ENCODE measurements at places on chromosomes 2 and 18. TPM values are rescaled to one million over a fixed set of nuclear protein-coding genes. Genes with fewer than 3 reads are reported as not detected.

- no peak for DNase-seq
These were observed 50.4 kb downstream of the PAX8 start for GRCh38 chr2:113228351-113228750.

The FZD7 gene
- 35.8 TPM for polyA plus RNA-seq

The GEN1 gene
- polyA plus RNA-seq = 33.1 TPM

The CCL20 gene
- 0.52 TPM for polyA plus RNA-seq

The ERMN gene
- 0.33 TPM for polyA plus RNA-seq

- no peak for DNase-seq
These were observed 596.6 kb downstream of the RNF144A start for GRCh38 chr2:7513834-7514233.

DNA sequence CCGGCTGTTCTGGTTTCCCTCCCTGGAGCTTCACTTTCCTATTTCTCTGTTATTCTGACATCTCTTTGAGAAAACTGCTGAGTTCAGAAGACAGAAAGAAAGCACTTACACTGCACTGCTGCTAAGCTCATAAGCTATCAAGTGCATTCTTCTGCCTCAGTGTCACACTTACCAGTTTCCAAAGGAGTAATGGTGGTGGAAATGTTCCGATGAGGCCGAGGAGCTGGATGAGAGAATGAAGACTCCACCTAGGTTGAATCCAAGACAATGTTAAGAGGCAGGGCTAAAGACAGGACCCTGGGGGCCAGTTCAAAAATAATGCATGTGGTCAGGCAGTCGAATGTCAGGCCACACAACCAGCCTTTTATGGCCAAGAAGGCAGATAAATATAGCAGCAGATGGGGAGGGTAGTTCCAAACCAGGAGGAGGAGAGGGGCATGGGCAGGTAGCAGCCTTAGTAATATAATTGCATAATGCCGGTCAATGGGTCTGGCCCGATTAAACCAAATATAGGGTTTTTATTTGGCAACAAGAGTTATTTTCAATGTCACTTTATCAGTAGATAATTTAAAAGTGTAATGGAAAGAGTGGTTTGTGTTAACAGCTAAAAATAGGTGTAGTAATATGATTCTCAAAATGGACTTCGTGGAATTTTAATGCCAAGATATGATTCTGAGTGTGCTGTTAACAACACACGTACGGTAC is at the start of gene MYOM1:
Gene MYOM1 (minus strand): TSS at position 338 of the 705 bp plus-strand sequence. CDS start 4,745 bp downstream, outside the sequence.
- no peak for DNase-seq

The TTC39C gene
- 13.3 TPM for polyA plus RNA-seq

The EVX2 gene
- polyA plus RNA-seq = not detected

The ZNF521 gene
- polyA plus RNA-seq = 56.8 TPM

DNA sequence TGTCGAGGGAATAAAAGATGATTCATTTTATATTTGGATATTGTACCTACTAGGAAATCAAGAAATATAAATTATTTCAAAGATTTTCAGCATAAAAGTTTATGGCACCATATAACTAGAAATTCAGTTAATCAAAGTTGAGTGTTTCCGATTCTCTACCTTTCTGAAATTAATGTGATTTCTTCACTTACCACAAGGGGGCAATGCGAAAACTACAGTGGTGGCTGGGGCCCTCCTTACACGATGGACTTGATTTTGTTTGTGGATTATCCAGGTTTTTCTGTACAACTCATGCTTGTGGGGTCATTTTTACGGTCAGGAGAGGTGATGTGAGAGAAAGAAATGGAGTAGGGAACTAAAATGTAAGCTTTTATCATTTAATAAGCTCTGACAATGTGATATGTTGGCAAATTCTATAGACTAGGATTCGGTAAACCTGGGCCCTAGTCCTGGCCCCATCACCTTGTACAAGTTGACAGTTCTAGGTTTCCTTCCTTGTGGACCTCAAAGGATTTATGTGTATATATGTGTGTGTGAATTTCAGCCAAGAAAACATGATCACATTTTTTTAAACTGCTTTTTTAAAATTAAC is 47.6 kb downstream of the G6PC2 start:
- no peak for DNase-seq

The CDCA7 gene
- polyA plus RNA-seq = 99.4 TPM

DNA sequence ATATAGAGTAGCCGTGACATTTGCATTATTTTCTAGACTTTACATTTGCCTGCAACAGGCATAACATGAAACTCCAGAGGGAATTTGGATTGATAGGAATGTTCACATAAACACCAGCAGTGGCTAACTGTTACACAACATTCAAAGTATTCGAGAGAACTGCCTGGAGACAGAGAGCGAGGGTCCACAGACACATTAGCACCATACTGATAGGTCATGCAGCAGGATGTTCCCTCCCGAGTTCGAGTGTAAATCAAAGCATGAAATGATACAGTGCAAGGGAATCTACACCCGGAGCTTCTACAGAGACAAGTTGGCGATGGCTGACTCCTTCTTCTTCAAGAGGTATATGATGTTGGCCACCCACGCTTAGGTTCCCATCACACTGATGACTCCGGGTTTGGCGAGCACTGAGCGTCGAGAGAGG is 89.5 kb downstream of the COL6A3 start:
- no peak for DNase-seq

GRCh38 chr18:75840131-75840530 is 412.6 kb upstream of the SMIM21 start:
- no peak for DNase-seq

- DNase-seq = no peak
These were observed 3.0 kb upstream of the GAREM2 start for GRCh38 chr2:26169681-26170414.

DNA sequence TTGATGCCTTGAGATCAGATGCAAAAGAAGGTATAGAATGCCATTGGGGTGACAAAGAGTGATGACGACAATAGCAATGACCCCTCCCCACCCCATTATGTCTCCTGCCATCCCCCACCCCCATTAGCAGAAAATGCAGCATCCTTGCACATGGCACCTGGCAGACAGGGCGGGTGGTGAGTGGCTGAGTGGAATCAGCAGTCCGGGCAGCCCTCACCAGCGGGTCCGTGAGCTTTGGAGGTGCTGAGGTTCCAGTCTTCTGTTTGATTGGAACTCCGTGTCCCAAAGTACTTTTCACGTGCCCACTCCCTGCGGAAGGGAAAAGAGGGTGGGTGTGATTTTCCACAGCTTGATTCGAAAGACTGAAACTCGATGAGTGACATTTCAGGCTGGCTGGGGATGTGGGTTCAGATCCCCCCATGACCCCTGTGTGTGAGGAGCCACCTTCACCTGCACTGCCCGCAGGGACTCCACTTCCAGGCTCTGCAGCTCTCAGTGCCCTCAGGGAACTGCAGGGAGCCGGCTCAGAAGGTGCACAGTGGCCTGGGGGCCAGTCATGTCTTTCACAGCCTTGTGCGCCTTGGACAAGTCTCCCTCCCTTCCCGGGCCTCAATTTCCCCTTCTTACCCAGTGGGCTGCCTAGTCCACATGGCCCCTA is 130.9 kb downstream of the GLI2 start:
- no peak for DNase-seq

GRCh38 chr2:239078128-239078924 is 230.4 kb downstream of the TWIST2 start:
- DNase-seq = no peak

The LIPG gene
- polyA plus RNA-seq = 16.8 TPM

GRCh38 chr2:137523931-137524330 is 440.3 kb upstream of the HNMT start:
- no peak for DNase-seq

All from right lung (tissue), 10 donors.